Retina (tissue), 1 donor: ENCODE measurements at places on chromosomes 16 and 17.

DNA sequence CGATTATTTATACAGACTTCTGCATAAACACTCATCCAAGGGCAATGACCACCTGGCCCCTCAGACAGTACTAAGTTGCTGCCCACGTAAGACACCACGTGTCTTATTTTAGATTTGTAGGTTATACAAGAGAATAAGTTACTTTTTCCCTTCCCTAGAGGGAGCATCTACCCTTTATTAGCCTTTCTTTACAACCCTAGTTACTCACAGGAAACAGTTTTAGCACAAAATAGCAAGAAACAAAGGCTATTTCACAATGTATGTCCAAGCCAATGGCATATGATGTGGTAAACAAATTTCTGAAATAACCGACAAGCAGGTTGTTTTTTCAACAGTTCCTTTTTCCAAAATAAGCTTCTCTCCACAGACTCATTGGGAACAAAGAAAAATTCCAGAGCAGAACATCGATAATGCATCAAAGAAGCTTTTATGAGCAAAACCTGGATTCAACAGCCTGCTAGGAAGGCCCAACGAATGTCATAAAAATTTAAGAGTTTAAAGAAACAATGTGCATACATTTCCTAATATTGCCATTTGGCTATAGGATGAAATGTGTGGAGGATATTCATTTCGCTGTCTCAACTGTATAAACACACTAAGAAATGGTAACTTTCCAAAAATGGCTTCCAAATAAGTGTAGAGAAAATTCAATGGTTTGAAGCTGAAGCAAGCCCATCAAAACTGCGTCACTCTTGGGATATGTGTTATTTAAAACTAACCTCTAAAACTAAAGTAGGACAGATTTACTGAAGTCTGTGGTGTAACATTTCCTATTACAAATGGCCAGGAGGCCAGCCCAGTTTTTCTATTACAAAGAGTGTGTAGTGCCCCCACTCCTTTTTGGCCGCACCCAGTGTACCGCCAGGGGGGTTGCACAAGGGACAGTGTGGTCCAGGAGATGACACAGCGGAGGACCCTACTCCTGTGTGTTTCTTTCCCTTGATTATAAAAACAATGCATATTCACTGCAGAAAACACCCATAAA is 50.4 kb upstream of the ERN1 start:
- DNase-seq = no peak

- no peak for DNase-seq
These were observed 11.7 kb upstream of the CNTNAP4 start for GRCh38 chr16:76265434-76266045.

DNA sequence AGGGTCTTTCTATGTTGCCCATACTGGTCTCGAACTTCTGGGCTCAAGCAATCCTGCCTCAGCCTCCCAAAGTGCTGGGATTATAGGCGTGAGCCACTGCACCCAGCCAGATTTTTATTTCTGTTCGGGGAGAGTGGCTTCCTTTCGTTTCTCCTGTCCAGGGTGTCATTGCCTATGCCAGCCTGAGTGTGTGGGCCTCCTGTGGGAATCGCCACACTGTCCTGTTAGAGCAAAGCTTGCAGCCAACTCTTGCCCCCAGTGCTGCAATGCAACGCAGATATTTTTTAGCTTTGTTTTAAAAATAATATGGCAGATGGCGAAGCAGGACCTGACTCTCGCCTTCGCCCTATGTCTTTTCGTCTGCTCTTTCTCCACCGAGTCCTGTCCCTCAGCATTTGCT is 395.0 kb downstream of the SNX29 start:
- DNase-seq = no peak

GRCh38 chr16:22673421-22673831 is 140.5 kb upstream of the HS3ST2 start:
- DNase-seq = no peak

DNA sequence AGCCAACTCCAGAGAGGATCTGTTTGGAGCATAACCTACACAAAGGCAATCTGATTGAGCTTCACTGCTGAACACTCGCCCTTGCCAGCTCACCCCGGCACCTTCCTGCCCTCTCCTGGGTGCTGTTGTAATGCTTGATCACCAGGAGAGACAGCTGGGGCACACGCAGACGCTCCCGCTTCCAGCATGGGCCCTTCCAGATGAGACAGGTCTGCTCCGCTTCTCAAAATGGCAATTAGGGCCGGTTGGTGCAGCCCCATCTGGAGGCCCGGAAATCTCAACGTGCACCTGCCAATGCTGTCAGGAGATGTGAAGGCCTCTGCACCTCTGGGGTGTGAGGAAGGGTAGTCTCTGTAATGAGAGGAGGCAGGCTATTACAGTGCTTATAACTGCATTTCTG is 206.1 kb downstream of the ABCC12 start:
- DNase-seq = peak; percentile 46

DNA sequence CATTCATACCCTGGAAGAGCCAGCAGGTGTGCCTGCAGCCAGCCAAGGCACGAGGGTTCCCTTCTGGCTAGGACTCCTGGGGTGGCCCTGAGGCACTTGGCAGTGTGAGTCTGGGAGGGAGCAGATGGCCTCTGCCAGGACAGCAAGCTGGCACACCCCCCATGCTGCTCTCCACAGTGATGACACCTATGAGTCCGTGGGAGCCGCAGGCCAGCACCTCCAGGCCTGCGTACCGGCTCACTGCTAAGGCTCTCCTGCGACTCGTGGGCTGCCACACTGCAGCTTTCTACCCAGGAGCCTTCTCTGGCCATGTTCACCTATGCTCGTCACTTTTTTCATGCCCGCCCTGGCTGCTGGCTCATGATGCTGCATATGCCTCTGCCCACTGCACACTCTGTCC is 68.1 kb downstream of the NDEL1 start:
- DNase-seq = peak; percentile 11

DNA sequence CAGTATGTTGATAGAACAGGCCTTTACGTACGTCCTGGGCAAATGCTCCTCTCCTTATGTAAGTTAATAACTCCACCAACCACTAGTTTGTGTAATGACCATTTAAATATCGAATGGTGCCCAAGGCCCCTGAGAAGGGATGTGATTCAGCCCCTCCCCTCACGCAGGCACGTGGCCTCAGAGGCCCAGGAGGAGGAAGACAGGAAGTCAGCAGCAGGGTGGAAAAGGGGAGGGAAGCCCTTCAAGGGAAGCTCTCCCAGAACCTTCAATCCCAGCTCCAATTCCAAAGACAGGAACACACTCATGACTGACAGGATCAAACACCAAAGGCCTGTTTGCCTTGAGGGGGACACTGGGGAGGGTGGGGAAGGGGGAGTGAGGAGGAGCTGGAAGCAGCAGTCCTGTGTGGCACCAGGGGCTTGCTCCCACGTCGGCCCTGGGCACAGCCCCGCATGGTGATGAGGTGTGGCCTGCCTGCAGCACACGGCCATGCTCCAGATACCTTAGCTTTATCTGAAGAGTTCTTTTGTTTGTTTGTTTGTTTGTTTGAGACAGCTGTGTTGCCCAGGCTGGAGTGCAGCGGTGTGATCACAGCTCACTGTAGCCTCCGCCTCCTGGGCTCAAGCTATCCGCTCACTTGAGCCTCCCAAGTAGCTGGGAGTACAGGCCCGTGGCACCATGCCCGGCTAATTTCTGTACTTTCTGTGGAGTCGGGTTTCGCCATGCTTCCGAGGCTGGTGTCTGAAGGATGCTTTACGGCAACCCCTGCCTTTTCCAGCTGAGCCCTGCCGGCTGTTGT is 105.0 kb downstream of the ZNF778 start:
- DNase-seq = peak; percentile 56

DNA sequence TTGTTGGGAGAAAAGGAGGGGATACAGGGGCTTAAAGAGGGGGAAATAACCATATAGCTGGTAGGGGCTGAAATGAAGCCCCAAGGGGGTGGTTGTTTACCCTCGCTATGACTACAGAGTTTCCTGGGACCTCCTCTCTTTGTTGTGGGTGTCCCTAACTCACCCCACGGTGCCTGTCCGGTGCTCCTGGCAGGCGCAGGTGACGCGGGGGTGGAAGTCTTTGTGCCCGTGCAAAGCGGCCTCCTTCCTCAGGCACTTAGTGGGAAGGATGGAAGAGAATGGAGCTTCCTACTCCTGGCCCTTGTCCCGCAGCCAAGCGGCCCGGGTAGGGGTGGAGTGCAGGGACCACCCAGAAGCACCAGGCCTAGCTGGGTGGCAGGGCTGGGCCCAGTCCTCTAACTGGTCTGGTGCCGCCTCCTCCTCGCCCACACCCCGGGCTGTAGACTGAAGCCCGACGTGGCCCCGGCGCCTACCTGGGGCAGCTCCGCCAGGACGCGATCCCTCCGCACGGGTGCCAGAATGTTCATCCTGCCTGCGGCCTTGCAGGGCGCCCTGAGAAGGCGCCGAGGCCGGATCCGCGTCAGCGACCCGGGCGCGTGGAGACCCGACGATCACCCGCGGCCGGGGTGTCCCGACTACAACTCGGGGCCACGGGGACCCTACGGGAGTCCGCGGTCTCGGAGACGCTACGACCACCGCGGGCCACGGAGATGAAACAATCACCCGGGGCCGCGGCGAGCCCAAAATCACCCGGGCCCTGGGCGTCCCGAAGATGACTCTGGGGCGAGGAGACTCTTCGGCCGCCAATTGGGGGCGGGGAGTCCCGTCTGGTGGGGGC is 709 bp downstream of the RAB34 start:
- DNase-seq = peak; percentile 74

- no peak for DNase-seq
These were observed 6.1 kb downstream of the TVP23A start for GRCh38 chr16:10812312-10813098.

GRCh38 chr17:68731465-68731864 is 130.3 kb upstream of the FAM20A start:
- no peak for DNase-seq

DNA sequence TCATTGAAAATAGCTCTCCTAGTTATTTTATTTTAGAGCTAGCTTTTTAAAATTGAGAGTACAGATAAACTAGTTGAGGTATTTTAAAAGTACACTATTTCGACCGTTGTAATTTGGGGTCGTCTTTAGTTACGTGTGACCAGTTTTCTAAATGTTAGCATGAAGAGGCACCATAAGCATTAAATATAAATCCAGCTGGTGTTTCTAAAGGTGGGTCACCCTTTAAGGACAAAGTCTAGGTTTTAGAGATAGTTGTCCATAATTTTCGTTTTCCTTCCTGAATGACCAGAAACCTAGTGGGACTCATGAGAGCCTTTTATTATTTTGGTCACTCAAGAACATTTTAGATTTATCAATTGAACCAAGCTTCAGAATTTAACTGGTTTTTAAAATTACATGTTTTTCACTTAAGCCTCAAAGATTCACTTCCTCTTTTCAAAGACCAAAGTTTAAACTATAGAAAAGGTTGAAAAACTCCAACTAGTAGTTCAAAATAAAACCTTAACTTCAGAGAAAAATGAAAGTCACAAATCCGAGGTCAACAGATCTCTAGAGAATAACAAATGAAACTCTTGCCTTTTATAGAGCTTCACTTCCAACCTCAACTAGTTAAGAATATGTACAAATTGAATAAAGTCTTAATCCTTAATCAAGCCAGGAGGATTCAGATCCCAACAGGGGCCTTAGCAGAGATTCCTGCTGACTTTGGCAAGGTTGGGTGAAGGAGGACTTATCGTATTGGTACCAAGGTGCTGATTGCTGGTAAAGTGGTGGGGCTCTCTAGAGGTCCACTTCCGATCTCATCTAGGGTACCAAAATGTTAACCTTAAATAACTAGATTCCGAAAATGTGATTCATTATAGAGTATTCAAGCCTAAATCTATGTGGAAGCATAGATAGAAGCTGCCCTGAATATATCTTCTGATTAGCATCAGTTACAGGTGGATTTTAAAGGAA is 32.5 kb downstream of the PHKB start:
- no peak for DNase-seq

DNA sequence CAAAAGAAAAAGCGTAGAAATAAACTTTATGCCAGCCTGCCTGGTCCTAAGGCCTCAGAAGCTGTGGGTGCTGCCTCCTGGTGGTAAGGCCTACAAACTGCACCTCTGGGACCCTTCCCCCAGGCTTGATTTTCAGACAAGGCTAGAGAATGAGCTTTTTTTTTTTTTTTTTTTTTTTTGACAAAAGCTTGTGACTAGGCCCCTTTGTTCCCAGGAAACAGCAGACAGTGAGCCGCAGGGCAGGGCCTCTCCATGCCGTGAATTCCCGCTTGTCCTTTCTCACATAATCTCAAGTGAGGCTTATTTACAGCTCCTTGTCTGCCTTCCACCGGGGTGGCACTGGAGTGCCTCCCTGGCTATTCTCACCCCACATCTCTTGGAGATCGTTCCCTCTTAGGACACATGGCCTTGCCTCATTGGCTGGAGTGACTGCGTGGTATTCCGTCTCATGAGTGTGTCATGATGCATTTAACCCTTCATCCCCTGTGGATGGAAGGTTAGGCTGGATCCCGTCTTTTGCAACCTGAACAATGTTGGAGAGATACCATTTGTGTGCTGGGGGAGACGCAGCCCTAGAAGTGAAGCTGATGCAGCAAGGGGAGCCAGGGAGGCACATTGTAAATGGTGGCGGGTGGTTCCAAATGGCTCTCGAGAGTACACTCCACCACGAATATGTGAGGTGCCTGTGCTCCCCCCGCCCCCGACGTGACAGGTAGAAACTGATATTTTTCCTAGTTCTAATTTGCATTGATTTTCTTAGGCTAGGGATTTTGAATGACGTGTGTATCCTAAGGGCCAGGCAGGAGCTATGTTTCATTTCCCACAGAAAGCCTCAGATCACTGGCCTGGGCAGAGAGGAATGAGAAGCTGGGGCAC is 49.6 kb downstream of the USP22 start:
- DNase-seq = peak; percentile 92

DNA sequence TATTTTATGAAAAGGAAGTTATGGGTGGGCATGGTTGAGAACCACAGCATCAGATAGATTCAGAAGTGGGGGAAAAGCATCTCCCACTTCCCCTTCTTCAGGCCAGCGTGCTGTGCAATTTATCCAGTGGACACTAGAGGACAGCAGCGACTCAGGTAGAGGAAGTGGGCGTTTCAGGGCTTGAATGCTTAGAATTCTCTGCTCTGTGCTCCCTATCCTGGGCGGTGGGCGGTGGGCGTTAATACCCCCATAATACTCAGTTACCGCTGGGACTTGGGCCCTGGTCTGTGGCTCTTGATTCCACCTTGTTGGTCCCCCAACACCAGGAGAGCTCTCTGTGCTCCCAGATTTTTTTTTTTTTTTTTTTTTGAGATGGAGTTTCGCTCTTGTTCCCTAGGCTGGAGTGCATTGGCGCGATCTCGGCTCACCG is 3.7 kb upstream of the LYZL6 start:
- DNase-seq = peak; percentile 54

DNA sequence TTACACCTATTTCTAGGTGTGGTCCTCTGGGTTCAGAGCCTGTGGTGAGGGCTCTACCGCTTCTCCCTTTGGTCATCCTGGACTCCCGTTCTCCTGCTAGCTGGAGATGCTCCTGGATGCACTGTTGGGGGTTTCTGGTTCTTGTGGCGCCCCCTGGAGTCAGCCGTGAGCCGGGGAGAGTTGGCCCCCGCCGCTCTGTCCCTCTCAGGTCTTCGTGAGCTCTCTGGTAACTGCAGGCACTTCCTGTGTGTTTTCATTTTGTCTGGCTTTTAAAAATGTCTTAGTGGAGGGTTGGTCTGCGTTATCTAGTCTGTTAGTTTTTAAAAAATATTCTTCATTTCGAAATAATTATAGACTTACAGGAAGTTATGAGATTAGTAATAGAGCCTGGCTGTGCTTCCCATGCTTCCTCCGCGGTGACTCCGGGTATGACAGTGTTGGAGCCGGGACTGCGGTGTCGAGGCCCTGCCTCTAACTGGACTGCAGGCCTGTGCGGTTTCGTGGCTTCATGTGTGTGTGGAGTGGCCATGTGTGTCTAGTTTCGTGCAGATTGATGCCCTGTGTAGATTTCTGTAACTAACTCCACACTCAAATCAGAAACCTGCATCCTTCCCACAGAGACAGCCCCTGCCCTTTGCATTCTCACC is 78.0 kb upstream of the ZNF750 start:
- no peak for DNase-seq
